ENCODE measurements at places on chromosomes 5 and 9.

DNA sequence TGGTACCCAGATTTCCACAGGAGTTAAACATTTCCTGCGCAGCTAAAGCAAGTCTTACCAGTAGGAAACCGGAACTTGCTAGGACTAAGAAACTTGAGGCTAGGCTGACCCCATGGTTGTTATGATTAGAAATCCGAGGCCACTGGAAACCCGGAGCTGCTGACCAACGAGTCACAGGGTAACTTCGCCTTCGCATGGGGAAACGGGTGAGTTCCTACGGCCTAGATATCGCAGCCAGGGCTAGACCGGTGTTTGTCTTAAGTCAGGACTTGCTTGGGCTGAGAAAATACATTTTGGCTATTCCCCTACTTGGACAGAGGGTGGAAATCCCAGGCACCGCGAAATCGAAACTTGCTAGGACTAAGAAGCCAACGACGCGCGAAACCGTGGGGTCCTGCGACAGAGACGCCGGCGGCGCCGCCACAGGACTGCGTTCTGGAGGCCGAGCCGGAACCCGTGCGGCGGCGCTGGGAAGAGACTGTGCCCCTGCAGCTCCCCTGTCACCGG lies 1.6 kb upstream of the ANXA2R start:
- DNase-seq: peak; percentile 64

GRCh38 chr5:179055841-179056240 lies 4.3 kb upstream of the ZNF354C start:
- no peak for DNase-seq

DNA sequence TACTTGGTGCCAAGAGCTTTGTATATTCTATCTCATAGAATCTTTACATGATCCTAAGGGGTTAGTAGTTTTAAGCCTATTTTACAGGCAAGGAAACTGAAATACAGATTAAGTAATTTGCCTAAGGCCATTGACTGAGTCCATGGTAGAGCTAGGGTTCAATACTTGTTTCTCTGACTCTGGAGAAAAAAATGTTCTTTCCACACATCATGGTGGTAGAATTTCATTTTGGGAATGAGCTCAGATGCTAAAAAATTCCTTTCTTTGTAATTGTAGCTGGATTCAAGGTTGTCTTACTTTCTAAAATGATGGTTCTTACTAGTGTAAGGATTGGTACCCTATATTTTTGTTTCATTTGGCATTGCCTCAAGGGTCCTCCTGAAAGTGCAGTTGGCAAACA lies 86.0 kb downstream of the ANKRD55 start:
- DNase-seq: no peak

GRCh38 chr5:154654486-154655371 lies 100.4 kb upstream of the LARP1 start:
- DNase-seq: no peak

DNA sequence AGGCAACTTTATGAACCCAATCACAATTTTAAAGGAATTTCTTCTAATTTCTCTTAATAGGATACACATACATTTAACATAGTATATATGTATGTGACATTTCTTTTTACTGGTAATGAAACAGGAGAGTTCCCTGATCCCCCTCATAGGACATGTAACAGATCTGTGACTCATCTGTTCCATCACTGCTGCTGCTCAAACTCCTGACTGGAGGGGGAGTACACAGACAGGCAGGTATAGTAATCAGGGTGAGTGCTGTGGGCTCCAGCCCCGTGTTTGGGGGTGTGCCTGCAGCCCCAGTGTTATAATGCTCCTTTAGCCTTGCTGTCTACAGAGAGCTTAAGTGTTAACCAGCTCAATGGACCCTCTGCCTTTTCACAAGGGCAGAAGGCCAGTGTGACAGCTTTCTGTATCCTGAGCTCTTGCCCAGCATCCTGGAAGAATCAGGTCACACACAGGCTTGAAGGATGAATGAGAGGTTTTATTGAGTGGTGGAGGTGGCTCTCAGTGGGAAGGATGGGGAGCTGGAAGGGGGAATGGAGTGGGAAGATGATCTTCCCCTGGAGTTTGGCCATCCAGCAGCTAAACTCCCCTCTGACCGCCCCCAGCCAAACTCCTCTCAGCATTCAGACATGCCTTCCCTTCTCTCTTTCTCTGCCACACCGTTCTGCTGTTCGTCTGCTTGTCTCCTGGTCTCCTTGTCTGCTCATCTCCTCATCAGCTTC lies 161.3 kb downstream of the ZNF608 start:
- no peak for DNase-seq

DNA sequence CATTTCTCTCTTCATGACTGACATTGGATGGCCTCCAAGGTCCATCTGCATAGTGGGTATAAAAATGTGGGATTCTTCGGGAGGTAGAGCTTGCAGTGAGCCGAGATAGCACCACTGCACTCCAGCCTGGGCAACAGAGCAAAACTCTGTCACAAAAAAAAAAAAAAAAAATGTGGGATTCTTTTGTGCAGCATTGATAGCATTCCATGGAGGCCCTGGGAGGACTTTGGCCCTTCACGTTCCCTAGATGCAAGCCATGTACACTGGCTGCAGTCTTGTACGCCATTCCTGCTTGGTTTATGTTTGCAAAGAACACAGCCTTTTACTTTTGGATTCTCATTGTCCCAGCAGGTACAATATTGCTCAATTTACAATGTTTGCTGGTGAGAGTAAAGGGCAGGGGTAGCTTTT lies 157.8 kb downstream of the SLCO4C1 start:
- no peak for DNase-seq

DNA sequence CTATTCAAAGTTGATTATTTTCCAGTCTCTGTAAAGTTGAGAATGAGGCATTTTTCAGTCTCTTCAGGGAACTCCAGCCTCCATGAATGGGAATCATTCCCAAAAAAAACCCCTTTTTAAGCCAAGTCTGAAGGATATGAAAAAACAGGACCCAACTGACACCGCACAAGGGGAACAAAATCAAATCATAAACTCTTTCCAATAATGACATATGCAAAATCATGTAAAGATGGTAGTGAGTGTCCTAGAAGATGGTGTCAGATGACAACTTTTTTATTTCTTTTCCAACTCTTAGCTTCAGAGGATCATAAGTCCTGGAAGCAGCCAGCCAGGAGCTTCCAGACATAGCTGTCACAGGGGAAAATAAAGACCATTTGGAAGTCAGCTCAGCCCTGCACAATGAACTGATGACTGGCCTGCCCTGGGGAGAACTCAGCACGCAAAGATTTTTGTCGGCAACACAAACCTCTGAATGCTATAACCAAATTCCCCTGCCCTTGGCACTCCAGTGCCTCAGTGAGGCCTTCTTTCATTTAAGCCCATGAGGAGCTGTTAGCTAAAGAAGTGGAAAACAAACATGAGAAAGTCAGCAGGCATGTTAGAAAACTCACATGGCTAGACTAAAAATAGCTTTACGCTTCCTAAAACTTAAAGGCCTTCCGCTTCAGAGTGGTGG lies 85.4 kb downstream of the SLC1A3 start:
- DNase-seq: no peak

DNA sequence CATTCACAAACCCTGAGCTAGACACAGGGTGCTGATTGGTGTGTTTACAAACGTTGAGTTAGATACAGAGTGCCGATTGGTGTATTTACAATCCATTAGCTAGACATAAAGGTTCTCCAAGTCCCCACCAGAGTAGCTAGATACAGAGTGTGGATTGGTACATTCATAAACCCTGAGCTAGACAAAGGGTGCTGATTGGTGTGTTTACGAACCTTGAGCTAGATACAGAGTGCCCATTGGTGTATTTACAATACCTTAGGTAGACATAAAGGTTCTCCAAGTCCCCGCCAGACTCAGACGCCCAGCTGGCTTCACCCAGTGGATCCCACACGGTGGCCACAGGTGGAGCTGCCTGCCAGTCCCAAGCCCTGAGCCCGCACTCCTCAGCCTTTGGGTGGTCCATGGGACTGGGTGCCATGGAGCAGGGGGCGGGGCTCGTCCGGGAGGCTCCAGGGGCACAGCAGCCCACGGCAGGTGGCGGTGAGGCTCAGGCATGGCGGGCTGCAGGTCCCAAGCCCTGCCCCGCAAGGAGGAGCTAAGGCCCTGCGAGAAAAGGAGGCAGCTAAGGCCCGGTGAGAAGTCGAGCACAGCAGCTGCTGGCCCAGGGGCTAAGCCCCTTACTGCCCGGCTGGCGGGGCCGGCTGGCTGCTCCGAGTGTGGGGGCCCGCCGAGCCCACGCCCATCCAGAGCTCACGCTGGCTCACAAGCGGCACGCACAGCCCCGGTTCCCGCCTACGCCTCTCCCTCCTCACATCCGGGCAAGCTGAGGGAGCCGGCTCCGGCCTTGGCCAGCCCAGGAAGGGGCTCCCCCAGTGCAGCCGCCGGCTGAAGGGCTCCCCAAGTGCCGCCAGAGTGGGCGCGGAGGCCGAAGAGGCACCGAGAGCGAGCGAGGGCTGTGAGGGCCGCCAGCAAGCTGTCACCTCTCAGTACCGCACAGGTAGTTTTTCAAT lies 1039.2 kb upstream of the CDH9 start:
- no peak for DNase-seq

DNA sequence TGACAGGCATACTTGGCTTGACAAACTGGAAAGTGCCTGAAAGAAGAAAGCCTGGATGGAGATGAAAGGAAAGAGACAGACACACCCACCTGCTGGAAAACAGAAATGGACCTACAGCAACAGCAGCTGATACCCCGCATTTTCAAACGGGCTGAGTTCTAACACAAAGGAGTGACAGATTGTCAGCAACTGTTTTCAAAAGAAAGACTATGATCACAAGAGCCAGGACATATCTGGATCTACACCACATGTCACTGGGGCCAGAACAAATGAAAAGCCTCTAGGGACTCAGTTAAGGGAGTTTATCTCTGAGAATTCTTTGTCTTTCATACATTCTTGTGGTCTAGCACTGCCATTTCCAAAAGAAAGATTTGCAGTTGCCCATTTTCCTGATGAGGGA lies 24.1 kb upstream of the FST start:
- DNase-seq: no peak

- DNase-seq: no peak
Observed at GRCh38 chr5:55599148-55600050, 64.6 kb upstream of the PLPP1 start.

- no peak for DNase-seq
Observed at GRCh38 chr9:104758974-104759373, 5.0 kb upstream of the NIPSNAP3B start.

GRCh38 chr9:38352530-38353328 lies 39.8 kb upstream of the ALDH1B1 start:
- DNase-seq: no peak

DNA sequence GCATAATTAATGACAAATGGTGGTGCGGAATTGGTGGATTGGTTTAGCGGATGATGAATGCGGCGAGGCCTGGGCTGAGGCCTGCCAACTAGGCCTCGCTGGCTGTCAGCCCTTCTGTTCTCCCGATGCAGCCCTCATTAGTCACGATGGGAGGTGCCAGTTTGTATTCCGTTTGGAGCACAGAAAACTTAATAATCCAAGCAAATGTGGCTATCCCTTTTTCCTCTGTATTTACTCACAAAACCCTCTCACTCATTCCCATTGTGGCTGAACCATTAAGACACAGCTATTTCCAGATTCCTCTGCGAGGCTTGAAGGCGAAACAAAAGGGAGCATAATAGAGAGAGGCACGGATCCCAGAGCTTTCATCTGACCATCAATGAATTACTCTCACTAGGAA lies 114.3 kb downstream of the MVB12B start:
- DNase-seq: no peak

DNA sequence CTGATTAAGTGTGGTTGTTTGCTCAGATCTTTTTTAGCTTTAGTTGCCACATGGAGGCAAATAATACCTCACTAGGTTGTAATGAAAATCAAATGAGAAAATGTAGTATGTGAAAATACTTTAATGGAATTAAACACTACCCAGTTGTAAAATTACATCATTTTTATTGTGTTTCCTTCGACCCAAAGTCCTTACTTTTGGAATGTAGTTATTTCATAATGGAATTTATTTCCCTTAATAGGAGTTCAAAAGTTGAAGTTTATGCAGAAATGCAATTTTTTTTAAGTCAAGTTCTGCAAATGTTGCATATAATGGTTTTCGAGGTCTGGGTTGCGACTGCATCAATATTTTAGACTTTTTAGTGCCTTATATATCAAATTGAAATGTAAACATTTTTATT lies 31.0 kb downstream of the TNPO1 start:
- no peak for DNase-seq

- no peak for DNase-seq
Observed at GRCh38 chr5:140189977-140190871, 15.2 kb downstream of the CYSTM1 start.

- DNase-seq: no peak
Observed at GRCh38 chr9:126853667-126854066, 6.8 kb upstream of the ZBTB34 start.

DNA sequence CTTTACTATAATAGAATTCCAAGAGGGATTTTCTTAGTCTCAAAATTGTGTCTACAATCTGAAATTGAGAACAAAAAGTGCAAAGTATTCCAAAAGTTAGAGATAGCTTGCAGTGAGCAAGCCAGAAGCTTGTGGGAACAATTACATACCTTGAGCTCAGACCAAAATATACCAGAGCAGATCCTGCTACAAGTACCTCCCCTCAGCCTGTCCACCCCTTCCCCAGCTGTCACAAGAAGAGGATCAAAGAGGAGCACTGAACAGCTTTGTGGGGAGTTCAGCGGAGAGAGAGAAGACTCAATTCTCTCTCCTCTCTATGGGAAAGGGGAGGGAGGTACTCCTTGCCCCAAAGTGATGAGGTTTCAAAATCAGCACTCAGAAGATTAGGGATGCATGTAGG lies 869.2 kb upstream of the DMAC1 start:
- DNase-seq: no peak

- DNase-seq: no peak
Observed at GRCh38 chr9:37035648-37036370, 1.7 kb upstream of the PAX5 start.

DNA sequence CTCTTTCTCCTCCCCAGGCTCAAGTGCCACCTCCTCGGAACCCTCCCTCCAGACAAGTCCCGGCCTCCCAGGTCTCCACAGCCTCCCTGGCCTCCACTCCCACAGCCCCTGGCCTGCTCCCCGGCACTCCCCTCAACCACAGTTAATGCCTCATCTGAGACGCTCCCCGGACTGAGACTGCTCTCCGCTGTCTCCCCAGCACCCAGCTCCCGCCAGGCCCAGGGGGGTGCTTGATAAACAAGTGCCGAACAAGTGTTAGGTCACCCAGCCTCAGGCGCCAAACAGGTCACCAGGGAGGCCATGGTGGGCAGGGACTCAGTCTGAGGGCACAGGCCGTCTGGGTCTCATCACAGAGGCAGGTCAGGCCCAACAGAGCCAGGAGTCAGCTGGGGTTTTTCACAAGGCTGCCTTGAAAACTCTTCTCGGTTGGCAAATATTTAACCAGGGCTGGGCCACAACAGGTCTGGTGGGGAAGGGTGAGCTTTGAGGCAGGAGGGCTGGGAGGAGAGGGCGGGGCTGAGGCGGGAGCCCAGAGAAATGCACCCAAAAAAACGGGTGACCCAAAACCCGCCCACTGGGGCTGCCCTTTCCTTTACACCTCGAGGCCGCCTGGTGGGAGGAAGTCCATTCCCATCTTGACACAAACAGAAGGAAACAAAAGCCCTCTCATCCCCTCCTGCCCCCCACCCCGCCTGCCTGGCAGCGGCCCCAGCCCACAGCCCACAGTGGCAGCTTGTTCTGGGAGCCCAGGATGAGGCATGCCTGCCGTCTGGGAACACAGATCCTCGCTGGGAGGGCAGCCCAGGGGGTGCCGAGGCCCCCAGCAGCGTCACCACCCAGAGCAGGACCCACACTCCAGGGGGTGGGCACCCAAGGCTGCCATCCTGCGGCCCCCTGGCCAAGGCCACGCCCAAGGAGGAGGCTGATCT lies 66.6 kb upstream of the STXBP1 start:
- no peak for DNase-seq

Data from T-helper 1 cell (primary cell).